HFF-Myc (cell line): ENCODE measurements at places on chromosomes 11 and 22.

DNA sequence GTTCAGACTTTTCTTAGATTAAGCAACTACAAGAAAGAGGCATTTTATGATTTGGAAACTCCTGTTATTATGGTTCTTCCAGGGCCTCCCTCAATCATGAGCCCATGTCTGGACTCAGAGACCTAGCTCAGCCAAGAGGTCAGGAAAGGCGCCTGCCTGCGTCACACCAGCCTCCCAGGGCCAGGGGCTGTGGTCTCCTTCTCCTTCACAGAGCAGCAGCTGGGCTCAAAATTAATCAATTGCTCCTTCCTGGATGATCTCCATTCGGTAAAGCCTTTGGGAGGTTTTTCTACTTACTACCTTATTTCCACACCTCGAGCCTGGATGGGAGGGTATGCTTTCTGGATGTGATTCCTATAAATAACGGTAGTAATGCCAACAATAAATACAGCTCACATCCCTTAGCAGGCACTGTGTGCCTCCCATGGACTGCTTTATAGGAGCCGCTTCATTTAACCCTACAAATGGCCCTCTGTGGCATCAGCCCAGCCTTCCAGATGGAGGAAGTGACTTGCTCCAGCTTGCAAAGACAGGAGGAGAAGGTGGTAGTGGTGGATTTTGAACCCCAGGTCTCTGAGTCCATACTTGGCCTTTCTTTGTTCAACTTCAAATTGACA is 1445.6 kb downstream of the TBC1D22A start:
- DNase-seq: no peak

DNA sequence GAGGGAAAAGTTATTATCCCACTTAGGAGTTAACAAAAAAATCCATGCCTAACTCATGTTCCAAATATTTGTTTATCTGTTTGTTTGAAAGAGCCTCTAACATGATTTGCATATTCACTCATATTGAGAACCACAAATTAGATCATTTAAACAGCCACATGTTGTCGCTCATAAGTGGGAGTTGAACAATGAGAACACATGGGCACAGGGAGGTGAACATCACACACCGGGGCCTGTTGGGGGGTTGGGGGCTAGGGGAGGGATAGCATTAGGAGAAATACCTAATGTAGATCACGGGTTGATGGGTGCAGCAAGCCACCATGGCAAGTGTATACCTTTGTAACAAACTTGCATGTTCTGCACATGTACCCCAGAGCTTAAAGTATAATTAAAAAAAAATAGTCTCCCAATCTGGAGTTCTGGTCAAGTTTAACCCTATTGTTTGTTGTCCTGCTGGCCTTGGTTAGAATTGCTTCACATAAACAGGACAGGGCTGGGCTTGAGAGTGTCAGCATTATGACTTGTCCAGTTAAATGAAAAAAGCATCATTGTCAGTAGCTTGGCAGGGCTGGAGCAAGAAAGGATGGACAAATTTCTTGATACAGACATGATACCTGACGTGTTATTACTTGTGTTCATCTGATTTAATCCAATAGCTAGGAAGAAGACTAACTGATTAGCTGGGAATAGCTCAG is 57.8 kb upstream of the PSMA1 start:
- DNase-seq: no peak

DNA sequence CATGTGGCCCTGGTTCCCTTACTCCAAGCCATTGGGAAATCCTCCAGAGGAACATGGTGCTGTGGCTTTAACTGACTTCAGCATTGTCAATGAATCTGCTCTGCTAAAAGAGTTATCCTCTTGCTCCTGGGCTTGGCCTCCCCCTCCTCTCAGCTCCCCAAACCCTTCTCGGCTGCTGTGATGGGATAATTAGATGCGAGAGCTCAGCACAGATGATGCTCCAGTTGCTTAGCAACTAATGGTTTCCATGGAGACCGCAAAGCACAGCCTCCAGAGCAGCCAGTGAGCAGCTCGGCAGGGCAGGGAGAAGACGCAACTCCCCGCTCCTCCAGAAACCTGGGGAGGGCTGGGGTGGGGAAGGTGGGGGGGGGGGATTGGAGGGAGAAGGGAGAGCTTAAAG is 2.8 kb upstream of the UPK2 start:
- DNase-seq: no peak

GRCh38 chr22:44291265-44291664 is 21.5 kb downstream of the SHISAL1 start:
- DNase-seq: no peak

GRCh38 chr11:8298801-8299786 is 35.4 kb upstream of the LMO1 start:
- DNase-seq: no peak

- no peak for DNase-seq
These were observed 40.5 kb upstream of the RIC3 start for GRCh38 chr11:8209208-8209807.

- no peak for DNase-seq
These were observed 8.4 kb downstream of the KCTD17 start for GRCh38 chr22:37059876-37060449.

DNA sequence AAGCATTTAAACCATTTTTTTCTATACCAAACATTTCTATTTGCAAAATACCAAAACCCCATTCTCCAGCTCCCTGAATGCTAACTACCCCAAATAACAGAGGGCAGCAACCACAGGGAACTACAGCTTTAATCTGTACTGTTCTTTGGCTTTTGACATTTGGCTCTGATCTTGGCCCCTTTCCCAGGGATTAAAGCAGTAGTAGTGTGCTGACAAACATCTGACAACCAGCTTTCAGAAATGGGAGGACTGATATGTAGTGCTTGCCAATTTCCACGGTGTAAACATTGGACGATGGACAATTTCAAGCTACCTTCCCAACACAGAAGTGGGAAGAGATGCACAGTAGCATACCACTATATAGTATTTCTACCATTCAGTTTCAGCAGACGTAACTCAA is 88.4 kb upstream of the TEAD1 start:
- no peak for DNase-seq

DNA sequence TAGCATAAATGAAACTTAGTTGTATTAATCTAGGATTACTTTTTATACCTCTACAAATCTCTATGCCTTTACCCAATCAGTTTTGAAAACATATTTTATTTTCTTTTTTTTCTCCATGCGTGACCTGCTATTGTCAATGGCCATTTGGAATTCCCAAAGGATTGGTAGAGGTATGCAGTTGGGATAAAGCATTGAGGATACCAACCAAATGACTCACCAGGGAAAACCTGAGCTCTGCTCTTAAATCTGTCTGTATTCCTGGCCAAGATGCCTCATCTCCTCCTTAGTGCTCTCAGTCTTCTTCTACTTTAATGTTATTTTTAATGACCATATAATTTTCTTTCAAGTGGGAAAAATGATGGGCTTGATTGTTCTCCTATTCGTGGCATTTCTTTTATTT is 61.9 kb downstream of the EHF start:
- DNase-seq: peak; percentile 10

- no peak for DNase-seq
These were observed 8.4 kb downstream of the SHISAL1 start for GRCh38 chr22:44304354-44304753.

DNA sequence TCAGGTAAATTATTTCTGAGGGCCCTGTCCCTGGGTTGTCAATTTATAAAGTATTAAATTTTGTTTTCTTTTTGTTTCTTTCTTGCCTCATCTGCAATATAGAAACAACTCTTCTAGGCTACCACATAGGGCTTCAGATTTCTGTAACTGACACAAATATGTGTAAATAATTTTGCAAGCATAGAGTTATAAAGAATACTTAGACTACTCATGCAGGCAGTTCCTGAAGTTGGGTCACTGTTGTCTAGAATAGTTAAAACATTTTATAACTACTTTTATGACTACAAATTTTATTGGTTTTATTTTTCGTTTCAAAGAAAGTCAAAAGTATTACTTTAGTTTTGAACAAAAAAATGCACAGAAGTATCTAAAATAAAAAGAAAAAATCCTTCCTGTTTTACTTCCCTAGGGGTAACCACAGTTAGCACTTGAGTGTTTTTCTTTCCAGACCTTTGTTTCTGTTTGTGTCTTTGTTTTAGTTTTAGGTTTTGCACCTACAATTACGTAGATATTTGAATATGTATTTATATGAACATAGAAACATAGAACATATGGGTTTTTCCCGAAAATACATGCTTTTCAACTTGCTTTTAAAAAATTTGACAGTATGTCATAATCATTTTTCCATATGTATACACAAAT is 12.4 kb upstream of the TMEM123 start:
- DNase-seq: no peak

- DNase-seq: no peak
These were observed 23.6 kb upstream of the CACNG2 start for GRCh38 chr22:36727110-36727509.

DNA sequence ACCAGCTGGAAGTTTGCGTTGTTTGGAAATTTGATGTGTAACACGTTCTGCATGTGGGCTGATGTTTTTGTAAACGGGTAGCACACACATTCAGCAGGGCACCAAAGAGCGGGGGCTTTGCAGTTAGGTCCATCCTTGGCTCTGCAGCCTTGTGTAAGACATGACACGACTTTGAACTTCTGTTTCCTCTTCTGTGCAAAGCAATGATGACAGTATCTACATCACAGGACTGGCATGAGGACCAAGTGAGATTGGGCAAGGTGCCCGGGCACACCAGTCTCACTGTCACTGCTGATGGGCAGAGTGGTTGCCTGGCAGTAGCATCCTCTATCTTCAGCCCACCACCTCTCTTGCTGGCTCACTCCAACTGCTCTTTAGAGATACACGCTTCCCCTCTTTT is 3.3 kb downstream of the TCN2 start:
- no peak for DNase-seq

DNA sequence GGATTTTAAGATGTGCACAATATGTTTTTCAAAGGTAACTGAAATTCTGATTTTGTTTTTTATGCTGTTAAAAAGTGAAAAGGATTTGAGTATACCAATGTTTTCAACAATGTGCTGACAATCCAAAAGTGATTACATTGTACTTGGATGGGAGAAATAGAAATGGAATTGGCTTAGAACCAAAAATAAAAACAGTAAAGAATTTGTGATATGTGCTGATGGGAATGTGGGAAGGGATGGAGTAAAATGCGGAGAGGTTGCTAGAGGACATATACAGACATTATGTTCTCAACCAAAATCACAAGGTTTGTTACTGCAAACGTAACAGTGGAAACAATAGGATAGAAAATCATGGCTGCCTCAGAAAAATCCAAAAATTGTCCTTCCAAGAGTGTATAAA is 279.3 kb upstream of the TENM4 start:
- DNase-seq: no peak

GRCh38 chr22:28893810-28894209 is 10.4 kb downstream of the ZNRF3 start:
- no peak for DNase-seq

DNA sequence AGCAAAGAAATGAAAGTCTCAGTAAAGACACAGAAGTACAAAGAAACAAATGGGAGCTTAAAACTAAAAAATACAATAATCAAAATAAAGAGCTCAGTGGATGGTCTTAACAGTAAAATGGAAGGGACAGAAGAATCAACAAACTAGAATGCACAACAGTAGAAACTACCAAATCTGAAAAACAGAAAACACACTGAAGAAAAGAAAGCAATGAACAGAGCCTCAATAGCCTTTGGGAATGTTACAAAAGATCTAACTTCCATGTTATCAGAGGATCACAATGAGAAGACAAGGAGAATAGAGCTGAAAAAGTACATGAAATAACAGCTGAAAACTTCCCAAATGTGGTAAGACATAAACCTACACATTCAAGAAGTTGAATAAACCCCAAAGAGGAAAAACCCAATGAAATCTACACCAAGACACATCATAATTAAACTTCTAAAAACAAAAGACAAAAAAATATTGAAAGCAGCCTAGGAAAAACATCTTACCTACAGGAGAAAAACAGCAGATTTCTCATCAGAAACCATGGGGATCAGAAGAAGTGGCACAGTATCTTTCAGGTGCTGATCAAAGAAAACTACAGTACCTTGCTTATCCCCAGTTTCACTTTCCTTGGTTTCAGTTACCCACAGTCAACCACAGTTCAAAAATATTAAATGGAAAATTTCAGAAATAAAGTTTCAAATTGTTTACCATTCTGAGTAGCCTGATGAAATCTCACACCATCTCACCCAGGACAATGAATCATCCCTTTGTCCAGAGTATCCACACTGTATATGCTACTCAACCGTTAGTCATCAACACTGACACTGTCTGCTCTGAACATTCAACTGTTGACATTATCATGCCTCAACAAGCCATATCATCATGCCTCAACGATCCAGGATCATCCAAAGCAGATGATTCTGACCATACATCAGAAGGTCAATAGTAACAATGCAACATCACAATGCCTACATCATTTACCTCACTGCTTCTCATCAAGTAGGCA is 22.2 kb downstream of the RRAS2 start:
- peak; percentile 67 for DNase-seq

- DNase-seq: no peak
These were observed 23.7 kb upstream of the MYO18B start for GRCh38 chr22:25718135-25718840.

DNA sequence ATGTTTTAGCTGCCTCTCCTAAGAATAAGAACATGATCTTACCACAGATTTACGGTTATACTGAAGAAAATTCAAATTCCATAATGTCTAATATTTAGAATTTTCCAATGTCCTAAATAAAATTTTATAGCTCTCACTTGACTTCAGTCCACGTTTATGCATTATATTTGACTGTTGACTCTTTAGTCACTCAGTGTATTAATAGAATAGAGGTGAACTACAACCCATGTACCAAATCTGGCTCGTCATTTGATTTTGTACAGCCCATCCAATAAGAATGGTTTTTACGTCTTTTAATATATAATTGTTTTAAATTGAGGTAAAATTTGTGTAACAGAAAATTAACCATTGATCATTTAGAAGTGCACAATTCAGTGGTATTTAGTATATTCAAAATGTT is 34.9 kb downstream of the KDM2A start:
- no peak for DNase-seq

DNA sequence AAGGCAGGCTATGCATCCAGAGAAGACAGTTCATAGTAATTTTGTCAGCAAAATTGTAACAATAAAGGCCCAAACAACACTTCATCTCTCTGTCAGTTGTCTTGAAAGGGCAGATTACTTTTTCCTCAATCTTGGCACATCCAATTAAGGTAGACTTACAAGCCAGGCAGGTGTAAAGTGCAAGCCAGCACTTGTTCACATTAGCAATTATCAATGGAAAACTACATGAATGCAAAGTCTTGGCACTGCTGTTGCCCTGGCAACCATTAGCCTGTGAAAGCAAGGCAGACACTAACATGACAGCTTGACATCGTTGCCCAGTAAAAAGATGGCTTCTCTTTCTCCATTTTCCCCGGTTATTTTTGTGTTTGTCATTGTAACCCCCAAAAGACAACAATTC is 677.2 kb upstream of the TENM4 start:
- no peak for DNase-seq

DNA sequence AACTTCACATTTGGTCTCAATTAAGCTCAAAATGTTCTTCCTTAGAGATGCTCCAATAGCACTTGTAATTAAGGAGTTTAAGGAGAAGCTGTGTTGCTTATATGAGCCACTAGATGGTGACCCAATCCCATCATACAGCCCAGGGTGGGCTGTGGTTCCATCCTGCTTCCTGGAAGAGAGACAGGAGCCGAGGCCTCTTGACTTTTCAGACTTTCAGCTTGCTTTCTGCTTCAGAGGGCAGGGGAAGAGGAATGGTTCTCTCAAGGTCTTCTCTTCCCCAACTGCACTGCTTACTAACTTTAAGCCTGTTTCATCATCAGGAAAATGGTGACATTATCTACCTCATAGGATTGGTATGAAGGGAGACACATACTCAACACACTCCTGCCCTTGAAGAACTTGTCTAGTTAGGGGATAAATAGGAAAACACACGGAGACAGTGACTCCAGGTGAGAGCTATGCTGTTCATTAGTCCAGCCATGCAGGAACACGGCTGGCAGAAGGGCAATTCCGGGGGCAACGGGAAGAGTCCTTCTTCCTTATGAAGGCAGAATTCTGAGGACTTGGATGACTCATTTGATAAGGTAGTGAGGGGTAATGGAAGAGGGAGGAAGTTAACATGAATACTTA is 20.1 kb downstream of the TMEM218 start:
- DNase-seq: no peak
